Astrocyte of the spinal cord (primary cell): ENCODE measurements at places on chromosomes 3 and 15.

GRCh38 chr3:117200962-117201361 lies 491.4 kb downstream of the TUSC7 start:
- DNase-seq = no peak

GRCh38 chr15:42270996-42271395 lies 2.0 kb upstream of the GANC start:
- no peak for DNase-seq

GRCh38 chr3:50373146-50374051 lies 14.1 kb upstream of the TMEM115 start:
- DNase-seq = no peak

GRCh38 chr3:184117636-184118035 lies 17.5 kb upstream of the EIF2B5 start:
- DNase-seq = no peak

DNA sequence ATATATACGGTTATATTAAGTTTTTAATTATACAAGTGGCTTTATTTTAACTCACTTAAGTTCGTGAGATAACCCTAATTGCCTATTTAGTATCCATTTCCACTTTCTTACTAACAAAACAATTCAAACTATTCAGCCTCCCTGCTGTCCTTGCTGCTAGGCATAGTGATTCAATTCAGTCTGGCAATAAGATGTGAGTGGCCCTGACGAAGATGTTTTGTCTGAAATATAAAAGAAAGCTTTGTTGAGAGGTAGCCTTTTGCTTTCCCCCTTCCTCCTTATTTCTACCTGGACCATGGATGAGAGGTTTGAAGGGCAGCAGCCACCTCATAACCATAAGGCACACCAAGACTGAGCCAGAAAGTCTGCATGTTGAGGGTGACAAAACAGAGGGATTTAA lies 89.3 kb upstream of the TRIM42 start:
- DNase-seq = no peak

DNA sequence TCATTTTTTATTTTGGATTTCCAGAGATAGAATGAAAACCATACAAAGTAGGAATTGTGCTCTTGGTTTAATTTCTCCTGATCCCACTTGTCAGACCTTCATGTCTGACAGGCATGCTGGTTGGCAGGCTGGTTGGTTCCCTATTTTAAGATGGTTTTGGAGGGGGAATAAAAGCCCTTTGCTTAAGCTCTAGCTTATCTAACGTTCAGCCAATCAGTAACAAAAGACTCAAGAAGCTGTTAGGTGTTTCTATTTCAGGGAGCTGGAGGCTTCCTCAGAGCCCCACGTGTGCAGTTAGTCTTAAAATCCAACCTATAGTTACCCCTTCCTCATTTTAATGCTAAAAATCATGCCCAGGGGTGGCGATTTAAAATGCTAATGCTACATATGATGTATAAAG lies 40.5 kb upstream of the XIRP1 start:
- DNase-seq = no peak

DNA sequence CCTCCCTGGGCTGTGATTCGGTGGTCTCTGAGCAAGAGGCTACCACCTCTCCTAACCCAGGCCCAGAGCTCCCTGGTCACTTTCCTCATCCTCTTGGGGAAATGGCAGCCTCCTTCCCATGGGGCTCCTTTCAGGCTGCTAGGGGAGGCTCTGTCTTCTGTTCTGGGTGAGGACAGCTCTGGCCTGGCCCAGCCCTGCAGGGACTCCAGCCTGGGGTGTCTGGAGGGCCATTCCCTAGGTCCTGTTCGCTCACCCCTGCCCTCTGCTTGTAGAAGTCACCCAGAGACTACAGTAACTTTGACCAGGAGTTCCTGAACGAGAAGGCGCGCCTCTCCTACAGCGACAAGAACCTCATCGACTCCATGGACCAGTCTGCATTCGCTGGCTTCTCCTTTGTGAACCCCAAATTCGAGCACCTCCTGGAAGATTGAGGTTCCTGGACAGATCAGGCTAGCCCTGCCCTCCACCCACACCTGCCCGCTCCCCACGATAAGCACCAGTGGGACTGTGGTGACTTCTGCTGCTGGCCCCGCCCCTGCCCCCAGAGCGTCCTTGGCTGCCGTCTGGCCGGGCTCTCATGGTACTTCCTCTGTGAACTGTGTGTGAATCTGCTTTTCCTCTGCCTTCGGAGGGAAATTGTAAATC lies 30.9 kb downstream of the PRKCD start:
- DNase-seq = no peak

DNA sequence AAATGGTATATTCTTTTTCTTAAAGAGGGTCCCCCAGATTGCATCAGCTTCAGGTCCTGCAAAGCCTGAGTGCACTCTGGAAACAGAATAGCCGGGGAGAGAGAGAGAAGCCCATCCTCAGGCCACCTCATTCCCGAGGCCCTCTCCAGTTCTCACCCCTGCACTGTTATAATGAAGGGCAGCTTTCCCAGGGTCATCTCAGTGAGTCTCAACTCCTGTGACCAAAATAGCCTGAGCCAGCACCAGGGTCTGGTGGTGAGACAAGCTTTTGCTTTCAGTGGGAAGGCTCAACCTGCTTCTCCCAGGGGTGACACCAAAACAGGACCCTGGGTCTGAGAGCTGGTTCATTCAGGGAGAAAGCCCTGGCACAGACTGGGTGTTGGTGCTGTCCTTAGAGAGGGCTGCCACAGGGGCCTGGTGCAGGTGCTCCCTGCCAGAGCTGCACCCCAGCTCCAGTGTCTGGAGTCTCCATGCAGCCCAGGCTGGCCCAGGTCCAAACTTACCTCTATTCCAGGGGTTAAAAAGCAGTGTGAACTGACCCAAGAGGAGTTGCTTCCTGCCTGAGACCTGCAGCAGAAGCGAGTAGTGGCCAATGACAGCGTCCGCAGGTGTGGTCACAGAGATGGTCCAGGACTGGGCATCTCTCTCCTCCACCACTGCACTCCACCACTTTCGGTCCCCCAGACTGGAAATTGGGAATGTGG lies 6.1 kb downstream of the EPB42 start:
- no peak for DNase-seq

GRCh38 chr3:159916052-159916451 lies 72.6 kb upstream of the IL12A start:
- DNase-seq = no peak

DNA sequence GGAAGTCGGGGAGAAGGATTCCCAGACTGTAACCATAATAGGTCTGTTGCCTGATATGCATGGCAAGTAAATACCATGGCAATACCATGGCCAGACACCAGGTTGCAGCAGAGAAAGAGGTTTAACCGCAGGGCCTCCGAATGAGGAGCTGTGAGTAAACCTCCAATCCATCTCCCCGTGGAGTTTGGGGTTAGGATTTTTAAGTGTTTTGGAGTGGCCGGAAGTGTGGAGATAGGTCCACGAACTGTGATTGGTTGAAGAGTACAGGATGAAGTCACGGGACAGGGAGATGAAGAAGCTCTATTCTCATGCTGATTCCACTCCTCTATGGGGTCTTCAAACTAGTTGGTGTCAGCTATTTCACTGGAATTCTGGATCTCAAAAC lies 127.9 kb downstream of the ST8SIA2 start:
- DNase-seq = peak; percentile 85

GRCh38 chr3:186784820-186785494 lies 1.6 kb downstream of the EIF4A2 start:
- DNase-seq = no peak

- no peak for DNase-seq
These were observed 4.5 kb downstream of the CHST13 start for GRCh38 chr3:126528419-126528799.

GRCh38 chr15:84702961-84703482 lies 12.9 kb downstream of the SEC11A start:
- DNase-seq = peak; percentile 13

DNA sequence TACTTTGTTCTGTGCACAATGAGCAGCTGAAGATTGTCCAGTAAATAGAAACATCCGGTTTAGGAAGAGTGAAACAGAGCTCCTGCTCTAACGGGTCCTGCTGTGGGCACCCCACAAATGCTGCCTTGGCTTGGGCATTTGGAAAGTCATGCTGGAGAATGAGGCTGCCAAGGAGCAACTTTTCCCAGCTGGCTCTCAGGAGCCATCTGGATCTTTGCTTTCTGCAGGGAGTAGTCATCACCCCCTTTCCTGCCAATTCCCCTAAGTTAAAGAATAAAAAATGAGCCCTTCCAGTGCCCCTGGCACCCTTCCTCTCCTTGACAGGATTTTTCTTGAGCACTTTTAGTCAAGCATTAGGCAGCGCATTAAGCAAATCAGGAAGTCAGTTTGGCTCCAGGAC lies 90.0 kb downstream of the FAM43A start:
- no peak for DNase-seq

GRCh38 chr3:50442945-50443579 lies 60.4 kb downstream of the CACNA2D2 start:
- no peak for DNase-seq

GRCh38 chr3:52120556-52121463 lies 33.4 kb downstream of the POC1A start:
- DNase-seq = no peak

- DNase-seq = no peak
These were observed 1.4 kb downstream of the XXYLT1 start for GRCh38 chr3:195269375-195270078.

- no peak for DNase-seq
These were observed 44.9 kb downstream of the FGF7 start for GRCh38 chr15:49467746-49468480.

- no peak for DNase-seq
These were observed 12.9 kb downstream of the VPS18 start for GRCh38 chr15:40906991-40907802.

DNA sequence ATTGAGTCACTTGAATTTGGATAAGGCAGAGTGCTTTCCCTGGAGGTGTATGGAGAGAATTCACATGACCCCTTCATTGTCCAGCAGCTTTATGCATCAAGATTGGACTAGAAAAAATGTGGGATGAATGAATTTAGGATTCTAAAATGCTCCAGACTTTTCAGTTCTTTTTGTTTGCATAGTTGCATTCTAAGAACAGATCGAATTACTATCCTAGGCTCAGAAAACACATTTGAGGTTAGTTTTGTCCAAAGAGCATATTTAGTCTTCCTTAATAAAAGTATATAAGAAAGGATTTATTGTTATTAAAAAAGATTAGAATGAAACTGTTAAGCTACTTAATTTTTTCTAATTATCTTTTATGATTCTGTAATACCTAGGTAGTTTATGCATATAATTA lies 127.4 kb downstream of the UBE2E2 start:
- no peak for DNase-seq

GRCh38 chr15:100867433-100867832 lies 12.2 kb upstream of the ALDH1A3 start:
- DNase-seq = no peak

GRCh38 chr15:32098033-32098432 lies 67.7 kb downstream of the CHRNA7 start:
- no peak for DNase-seq

GRCh38 chr3:15345608-15346137 lies 13.3 kb upstream of the SH3BP5 start:
- DNase-seq = no peak

- DNase-seq = no peak
These were observed 565 bp downstream of the MANF start for GRCh38 chr3:51385621-51386091.

DNA sequence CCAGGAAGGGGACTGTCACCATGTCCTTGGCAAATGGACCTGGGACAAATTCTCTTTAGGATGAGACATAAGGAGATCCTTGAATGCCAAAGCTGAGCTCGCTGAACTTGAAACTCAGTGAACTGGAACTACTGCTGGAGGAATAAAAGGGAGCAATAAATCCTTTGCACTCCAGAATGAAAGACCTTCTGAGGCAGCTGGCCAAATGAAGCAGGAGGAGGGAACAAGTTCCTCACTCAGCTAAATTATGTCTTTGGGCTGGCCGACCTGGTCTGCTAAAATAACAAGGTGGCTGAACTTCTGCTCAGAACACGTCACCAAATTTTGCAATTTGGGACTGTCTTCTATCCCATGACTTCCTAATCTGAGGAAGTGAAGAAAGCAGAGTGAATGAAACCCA lies 314.7 kb downstream of the LPP start:
- peak; percentile 76 for DNase-seq

GRCh38 chr15:34688699-34689098 lies 66.1 kb downstream of the GJD2 start:
- no peak for DNase-seq

- DNase-seq = peak; percentile 91
These were observed 5.8 kb downstream of the PRRT3 start for GRCh38 chr3:9946112-9947024.

DNA sequence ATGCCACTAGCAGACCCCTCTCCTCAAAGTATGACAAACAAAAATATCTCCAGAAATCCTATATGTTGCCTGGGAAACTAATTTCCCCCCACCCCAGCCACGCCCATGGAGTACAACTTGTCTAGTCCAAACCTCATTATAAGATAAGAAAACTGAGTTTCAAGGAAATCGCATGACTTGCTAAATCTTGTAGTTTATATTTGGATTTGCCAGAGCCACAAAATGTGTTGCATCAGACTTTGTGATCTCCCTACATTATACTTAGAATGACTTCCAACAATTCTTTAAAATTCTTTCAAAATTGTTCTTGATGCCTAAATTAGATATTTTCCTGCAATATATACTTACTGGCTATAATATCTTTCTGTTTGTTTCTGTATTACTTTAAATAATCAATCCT lies 1034.4 kb downstream of the IGSF11 start:
- no peak for DNase-seq

DNA sequence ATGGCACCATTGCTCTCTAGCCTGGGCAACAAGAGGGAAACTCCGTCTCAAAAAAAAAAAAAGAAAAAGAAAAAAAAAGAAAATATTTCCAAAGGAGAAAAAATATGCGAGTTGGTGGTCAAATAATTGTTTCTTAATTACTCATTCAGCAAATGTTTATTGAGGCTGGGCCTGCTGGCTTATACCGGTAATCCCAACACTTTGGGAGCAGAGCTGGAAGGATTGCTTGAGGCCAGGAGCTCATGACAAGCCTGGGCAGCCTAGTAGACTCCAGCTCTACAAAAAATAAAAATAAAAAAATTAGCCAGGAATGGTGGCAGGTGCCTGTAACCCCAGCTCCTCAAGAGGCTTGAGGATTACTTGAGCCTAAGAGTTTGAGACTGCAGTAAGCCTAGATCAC lies 4.1 kb downstream of the KNL1 start:
- no peak for DNase-seq

DNA sequence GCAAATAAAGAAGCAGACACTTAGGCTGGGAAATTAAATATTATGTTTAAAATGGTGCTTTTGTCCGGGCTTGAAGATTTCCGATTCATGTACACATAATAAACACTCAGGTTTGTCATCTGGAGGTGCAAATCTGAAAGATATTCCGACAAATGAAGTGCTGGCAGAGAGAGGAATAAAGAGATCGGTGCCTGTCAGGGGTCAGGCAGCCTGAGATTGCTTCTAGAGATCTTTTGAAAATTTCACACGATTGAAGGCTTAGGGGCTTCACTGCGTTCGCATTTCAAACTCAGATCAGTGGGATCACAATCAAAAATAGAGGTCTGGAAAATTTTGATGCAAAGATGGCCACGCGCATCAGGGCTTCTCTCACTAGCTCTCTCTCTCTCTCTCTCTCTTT lies 33.2 kb downstream of the NR2F2 start:
- no peak for DNase-seq

DNA sequence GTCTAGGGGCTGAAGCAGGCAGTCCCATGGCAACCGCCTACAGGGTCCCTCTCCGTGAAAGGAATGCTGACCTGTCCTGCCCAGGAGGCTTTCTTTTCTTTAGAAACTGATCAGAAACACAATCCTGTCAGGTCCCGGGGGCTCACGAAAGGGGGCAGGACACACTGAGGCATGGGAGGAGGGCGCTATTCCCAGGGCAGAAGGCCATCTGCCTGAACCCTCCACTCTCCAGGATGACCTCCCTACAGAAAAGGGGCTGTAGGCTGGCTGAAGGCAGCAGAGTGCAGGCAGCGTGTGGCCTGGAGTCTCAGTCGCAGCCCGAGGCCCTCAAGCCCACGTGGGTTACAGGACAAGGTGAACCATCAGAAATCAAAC lies 18.4 kb upstream of the LRRK1 start:
- no peak for DNase-seq
